AG08396 (cell line): ENCODE measurements at places on chromosomes 11 and 22.

- no peak for DNase-seq
Measured at GRCh38 chr22:28208036-28208435, 289.0 kb upstream of the PITPNB start.

- DNase-seq = no peak
Measured at GRCh38 chr11:91664521-91664920, 560.1 kb upstream of the FAT3 start.

- peak; percentile 66 for DNase-seq
Measured at GRCh38 chr22:49789289-49790141, 38.2 kb downstream of the BRD1 start.

DNA sequence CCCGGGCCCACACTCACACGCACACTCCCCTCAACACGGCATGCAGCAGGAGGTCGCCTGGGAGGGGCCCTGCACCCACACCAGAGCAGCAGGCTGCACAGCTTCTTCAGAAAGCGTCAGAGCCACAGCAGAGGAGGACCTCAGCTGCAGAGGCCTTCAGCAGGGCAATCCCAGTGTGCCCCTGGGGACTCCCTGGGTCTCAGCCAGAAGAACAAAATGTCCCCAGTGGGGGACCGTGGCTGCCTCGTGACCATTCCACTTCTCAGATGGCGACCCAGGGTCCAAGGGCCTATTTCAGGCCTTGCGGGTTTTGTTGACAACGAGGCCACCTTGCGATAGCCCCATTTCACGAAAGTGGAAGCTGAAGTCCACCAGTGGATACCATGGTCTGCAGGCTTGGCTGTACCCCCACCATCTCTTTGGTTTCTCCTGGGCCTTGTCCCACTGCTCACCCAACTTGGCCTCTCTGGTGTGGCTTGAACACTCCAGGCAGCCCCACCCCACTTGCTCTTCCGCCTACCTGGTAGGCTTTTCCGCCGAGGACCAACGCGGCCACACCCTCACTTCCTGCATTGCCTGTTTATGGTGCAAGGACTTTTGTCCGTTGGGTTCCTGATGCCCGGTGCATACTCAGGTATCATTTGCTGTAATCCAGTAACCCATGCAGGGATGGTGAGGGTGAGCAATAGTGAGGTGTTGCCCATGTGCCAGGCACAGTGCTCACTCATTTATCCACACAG, 38.1 kb downstream of the MB start:
- DNase-seq = no peak

DNA sequence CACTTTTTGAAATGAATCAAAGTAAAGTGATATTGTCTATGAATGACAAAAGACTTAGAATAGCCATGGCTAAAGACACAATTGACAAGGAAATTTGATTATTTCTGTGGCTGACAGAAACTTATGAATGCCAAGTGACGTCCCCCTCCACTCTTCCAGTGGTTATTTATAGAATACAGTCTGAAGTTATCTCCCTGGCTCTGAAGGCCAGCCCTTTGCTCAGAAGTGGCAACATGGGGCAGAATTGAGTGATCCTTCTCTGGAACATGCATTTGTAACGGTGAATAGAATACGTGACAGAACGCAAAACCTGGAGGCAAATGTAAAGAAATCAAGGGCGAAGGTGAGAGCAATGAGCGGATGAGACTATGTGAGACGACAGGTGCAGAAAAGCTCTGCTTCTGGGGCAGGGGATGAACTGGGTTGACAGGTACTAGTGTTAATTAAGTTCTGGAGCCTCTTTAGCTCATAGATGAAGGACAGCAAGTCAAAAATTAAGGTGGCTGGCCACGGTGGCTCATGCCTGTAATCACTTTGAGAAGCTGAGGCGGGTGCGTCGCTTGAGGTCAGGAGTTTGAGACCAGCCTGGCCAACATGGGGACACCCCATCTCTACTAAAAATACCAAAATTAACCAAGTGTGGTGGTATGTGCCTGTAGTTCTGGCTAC, 585.7 kb upstream of the B3GAT1 start:
- DNase-seq = no peak

DNA sequence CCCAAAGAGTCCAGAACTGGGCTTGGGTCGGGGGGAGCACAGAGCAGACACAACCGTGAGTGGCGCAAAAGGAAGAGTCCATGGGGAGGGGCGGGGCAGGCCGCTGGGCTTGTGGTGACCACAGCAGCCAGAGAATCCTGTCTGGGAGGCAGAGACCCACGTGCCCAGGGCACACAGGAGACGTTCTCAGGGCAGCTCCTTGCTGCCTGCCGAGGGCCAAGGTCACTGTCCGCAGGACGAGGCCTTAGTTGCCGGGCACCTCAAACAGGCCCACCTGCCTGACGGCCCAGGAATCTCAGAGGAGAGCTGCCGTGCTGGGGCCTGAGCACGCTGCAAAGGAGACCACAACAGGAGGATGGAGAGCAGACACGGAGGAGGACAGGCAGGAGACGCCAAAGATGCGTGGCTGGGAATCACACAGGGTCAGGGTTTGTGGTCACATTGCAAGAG, 87.8 kb downstream of the MYEOV start:
- DNase-seq = no peak

DNA sequence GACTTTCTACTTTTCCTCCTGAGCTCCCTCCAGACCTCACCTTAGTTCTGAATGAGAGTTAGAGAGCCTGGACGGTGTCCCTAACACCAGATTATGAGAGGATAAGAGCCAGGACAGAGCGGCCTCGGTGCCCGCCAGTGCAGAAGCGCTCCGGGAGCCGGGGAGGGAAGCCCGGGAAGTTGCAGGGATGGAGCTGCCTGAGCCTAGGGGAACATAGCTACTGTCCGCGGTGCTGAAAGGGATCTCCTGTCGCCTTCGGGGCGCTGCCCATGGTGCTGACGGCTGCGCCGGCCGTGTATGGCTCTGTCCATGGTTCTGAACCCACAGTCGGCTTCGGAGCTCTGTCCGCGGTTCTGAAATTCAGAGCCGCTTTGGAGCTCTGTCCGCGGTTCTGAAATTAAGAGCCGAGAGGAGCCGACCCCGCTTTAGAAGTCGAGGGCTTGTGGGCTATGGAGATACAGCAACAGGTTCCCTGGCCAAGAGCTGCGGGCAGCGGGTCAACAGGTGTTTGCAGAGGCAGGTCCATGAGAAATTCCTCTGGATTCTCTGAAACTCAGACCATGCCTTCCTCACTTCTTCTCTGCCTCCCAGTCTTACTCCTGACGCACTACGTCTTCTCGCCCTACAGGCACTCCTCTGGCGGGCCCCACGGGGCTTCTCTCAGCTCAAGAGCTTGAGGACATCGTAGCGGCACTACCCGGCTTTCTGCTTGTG, 814 bp downstream of the NPAS4 start:
- DNase-seq = peak; percentile 94

- DNase-seq = no peak
Measured at GRCh38 chr11:6197466-6198200, 1.4 kb upstream of the OR52W1 start.

GRCh38 chr11:105236664-105237063, 97.1 kb upstream of the CARD18 start:
- DNase-seq = no peak

DNA sequence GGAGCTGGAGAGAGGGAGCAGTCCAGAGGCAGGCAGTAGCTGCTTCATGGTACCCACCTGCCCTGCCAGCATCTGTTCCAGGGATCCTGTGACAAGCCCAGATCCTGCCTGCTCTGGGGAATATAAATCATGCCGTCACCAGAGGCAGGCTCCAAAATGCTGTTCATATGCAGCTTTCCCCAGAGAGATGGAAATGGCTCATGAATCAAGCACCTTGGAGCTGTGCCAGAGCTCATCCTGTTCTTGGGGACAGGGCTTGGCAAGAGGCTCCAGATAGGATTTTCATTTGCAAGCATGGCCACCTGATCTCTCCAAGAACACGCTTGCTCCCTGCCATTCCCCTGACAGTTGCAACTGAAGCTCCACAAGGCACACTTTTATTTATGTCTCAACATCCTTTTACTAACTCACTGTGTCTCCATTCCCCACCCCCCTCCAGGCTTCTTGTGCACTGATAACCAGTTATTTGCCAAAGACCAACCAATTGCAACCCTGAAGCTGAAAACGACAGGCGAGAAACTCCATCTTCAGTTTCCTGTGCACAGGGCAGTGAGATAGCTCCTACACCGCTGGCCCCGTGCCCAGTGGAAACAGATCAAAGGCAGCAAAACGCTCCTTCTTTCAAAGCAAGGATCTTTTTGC, 115.8 kb upstream of the PITPNB start:
- no peak for DNase-seq

- no peak for DNase-seq
Measured at GRCh38 chr22:34973926-34974325, 92.0 kb upstream of the ISX start.

GRCh38 chr22:28348613-28349609, 330.7 kb downstream of the TTC28 start:
- no peak for DNase-seq

- DNase-seq = peak; percentile 67
Measured at GRCh38 chr11:125165111-125165842, 726 bp downstream of the PKNOX2 start.

- no peak for DNase-seq
Measured at GRCh38 chr22:39151329-39151975, 1.0 kb downstream of the CBX7 start.

- DNase-seq = no peak
Measured at GRCh38 chr22:24954114-24954463, 1.6 kb downstream of the KIAA1671 start.

DNA sequence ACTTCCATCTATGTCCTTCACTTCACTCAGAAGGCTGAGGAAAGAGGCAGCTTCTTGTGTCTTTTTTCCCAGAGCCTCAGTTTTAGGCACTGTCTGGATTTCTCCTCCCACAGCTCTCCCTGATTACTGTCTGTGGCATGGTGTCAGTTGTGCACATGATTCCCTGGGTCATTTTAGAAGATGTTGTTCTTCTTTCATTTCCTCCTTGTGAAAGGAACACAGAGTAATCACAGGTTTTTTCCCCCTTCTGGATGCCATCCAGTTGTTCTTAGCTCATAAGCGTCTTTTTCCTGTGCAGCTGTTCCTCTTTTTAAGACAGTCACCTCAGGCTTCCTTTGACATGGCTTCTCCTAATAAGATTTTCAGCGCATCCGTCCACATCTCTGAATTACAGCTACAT, 212.2 kb downstream of the FAM181B start:
- DNase-seq = no peak

DNA sequence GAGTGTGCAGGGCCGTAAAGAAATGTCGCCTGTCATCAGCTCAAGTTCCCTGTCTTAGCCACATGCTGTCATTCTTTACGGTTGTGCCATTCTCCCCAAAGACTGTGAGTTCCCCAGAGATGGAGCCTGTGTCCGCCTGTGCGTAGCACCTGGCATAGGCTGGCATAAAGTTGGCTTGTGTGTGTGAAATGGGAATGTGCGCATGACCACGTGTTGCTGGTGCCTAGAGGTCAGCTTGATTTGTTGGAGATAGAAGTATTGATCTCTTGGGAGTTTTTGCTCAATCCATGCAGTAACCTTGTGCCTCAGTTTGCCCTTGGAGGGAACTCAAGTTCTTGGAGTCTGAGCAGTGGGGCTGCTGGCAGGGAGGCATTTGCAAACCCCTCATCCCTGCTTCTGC, 9.4 kb downstream of the CHADL start:
- no peak for DNase-seq

DNA sequence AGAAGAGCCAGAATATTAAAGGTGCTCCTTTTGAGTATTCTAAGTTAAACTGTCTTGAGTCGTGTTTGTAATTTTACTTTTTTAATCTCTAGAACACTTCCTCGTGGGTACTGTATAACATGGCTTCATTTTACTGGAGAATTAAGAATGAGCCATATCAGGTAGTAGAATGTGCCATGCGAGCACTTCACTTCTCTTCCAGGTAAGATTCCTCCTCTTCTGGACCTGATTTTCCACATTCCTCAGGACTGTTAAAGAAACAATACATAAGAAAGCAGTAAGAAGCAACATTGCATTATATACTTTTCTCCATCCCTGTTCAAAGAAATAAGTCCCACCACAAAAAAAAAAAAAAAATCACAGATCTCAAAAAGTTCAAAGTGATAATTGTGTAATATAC, 37.9 kb downstream of the TTC17 start:
- DNase-seq = no peak

DNA sequence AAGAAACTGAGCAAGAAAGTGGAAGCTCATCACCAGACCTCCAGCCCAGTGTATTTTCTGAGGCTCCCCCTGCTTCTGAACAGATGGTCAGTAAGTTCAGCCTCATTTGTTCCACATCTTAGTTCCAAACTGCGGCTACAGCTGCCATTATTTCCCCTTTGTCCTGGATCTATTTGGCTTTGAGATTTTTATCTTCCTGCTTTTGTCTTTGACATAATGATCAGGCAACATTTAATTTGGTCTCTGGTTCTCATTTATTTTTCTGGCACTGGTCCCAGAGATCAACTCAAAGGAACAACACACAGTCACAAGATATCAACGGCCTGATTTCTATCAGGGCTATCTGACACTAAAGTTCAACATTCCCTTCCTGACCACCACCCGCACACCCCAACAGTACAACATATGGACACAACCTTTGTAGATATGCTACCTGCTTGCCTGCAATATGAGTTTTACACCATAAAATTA, 137.5 kb downstream of the FAM76B start:
- DNase-seq = no peak

DNA sequence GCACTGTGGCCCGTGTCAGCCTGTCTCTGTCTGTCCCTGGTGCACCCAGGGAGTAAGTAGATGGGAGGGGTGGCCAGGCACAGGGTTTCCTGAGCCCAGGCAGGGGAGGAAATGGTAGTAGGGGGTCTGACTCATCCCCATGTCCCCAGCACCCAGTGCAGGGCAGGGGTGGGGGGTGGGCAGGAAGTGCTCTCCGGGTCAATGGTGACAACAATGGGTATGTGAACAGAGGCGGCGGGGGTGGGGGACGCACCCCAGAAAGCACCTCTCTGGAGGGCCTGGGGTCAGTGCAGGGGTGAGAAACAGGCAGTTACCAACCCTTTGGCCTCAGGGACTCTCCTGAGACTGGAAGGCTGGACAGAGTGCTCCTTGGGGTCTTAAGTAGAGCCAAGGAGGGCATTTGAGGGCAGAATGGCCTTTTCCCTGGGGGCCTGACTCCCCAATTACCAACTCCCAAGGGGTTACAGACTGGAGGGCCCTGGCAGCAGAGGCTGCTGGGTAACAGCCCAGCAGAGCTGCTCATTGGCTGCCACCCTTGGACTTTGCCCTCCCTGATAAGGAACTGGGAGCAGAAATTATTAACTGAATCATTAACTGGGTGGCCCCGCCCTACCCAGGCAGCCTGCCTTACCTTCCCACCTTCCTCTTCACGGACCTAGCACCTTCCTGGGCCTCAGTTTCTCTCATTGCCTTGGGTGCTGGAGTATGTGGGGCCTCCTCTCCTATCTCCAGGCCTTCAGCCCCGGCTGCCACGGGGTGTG, 4.2 kb downstream of the MYRF start:
- no peak for DNase-seq
